AG08396 (cell line): ENCODE measurements at places on chromosomes 5 and 9.
A peak's percentile ranks its signal among the peaks of the same experiment; 100 is the strongest.

- DNase-seq: no peak
These were observed 946 bp upstream of the LTC4S start for GRCh38 chr5:179792612-179793467.

GRCh38 chr9:72827950-72828731 lies 124.7 kb downstream of the ALDH1A1 start:
- no peak for DNase-seq

DNA sequence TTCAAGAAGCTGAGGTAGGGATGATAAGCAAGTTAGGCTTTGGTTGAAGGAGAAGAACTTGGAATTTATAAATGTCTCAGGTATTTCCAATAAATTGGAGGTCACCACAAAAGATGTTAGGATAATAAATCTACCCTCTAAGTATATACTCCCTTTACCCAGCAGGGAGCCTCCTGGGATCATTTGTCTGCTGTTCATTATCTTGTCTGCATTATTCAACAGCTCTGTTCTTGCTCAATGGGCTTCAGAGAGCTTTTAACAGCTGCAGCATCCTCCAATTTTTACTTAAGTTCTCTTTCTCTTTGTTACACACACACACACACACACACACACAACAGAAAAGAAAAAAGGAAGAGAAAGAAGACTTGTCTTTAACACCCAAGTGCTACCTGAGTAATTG lies 51.7 kb upstream of the VPS13A start:
- no peak for DNase-seq

DNA sequence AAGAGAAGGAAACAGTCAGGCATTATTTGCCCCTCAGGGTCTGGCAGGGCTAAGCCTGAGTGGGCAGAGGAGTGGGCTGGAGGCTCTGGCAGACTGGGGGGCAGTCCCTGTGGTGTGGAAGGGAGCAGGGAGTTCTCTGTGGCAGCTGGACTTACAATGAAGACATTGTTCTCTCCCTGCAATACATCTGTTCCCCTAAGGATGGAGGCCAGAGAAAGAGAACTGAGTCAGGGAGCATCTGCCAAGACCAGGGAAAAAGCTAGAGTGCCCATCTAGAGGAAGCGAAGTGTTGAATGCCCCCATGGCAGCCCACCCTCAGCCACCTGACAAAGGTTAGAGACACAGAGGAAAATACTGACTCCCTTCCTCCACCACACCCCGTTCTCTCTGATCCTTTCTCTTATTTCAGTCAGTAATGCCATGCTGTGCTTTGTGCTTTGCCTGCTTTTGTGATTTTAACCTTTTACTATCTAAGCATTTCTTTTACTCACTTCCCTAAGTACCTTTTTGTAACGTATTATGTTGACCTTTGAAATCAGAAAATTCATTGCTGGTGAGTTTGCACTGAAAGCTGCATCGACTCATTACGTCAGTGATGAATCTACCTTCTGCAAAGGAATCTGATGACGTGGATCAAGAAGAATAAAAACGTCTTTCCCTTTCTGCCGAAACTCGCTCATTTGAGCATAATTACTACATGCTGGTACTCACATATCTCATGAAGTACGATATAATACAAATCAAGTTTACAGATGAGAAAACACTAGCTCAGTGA lies 76.0 kb downstream of the ACTL7B start:
- DNase-seq: no peak

DNA sequence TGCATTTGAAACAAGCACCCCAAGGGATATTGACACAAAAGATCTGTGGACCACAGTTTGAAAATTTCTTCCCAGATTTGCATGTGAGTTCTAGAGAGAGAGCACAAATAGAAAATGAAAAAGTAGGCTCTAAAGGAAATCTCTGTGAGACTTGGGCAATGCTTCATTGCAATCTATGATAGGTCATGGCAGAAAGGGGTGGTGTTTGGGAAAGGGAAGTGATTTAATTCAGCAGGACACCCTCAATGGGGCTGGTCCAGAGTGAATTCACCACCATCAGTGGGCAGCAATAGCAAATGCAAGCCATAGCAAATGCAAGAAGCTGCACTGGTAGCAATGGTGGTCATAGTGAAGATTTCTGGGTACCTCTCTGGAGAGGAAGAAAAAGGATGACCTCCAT lies 58.1 kb downstream of the ANKRD55 start:
- DNase-seq: no peak

- DNase-seq: no peak
These were observed 3.8 kb downstream of the SOX30 start for GRCh38 chr5:157648275-157648990.

- no peak for DNase-seq
These were observed 85.3 kb downstream of the BARX1 start for GRCh38 chr9:93869863-93870262.

- DNase-seq: no peak
These were observed 50.6 kb downstream of the NREP start for GRCh38 chr5:111706345-111706744.

- DNase-seq: peak; percentile 61
These were observed 69.0 kb upstream of the XPA start for GRCh38 chr9:97766092-97766491.

- no peak for DNase-seq
These were observed 49.5 kb downstream of the AGXT2 start for GRCh38 chr5:34998058-34998789.

GRCh38 chr9:26296910-26297572 lies 595.6 kb downstream of the CAAP1 start:
- no peak for DNase-seq

GRCh38 chr5:171295801-171296200 lies 13.2 kb upstream of the TLX3 start:
- DNase-seq: no peak

DNA sequence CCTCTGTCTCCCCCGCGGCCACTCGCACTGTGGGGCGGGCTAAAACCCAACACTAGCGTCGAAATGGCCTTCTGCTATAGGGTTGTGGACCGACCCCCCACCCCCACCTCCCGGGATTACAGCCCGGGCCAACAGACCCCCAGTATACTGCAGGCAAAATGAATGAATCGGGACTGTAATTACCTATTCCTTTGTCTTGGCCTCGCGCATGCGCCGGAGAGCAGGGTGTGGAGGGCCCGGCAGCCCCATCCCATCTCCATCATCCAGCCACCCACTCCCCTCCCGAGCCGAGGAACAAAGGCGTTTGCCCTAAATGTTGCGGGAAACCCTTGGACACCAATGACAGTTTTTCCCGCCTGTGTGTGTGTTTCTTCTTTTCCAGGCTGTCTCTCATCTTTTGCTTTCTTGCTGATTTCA lies 1.6 kb downstream of the BASP1 start:
- DNase-seq: peak; percentile 44

GRCh38 chr5:42057254-42057690 lies 132.2 kb downstream of the FBXO4 start:
- DNase-seq: peak; percentile 36

- no peak for DNase-seq
These were observed 7.4 kb downstream of the BSPRY start for GRCh38 chr9:113356686-113357292.

GRCh38 chr5:13478831-13479465 lies 465.5 kb downstream of the DNAH5 start:
- DNase-seq: peak; percentile 55

DNA sequence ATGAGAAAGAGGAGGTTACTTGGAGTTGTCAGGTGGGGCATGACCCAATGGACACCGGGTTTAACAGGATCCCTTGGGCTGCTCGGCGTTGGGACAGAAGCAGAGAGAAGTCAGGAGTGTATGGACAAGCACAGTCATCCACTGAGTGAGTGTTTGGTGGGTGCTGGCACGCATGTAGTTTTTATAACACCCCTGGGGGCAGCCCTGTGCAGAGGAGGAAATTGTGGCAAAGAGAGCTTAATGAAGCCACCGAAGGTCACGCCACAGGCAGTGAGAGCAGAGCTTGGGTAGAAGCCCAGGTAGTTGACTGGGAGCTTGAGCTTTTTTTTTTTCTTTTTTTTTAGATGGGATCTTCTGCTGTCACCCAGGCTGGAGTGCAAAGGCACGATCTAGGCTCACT lies 43.2 kb upstream of the IER5L start:
- DNase-seq: no peak

GRCh38 chr9:120876842-120877240 lies at the start of gene PHF19:
PHF19 (minus strand) TSS chr9:120877188; CDS start chr9:120874741, 2,447 bp downstream.
- peak; percentile 78 for DNase-seq

GRCh38 chr5:54895816-54896341 lies 89.5 kb downstream of the ESM1 start:
- peak; percentile 39 for DNase-seq

DNA sequence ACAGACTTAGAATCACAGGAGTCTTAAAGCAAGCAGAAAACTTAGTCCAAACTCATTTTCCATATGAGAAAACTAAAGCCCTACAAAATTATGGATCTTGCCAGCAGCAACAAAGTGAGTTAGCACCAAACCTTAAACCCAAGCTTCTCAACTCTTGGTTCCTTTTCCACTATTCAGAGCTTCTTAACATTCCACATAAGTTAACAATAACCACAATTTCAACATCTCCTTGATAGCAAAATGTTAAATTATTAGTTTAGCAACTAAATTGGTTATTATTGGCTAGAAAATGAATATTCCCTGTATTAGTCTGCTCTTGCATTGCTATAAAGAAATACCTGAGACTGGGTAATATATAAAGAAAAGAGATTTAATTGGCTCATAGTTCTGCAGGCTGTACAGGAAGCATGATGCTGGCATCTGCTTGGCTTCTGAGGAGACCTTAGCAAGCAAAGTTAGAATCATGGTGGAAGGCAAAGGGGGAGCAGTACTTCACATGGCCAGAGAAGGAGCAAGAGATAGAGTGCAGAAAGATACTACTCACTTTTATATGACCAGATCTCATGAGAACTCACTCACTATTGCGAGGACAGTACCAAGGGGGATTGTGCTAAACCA lies 26.2 kb upstream of the ARSB start:
- no peak for DNase-seq

DNA sequence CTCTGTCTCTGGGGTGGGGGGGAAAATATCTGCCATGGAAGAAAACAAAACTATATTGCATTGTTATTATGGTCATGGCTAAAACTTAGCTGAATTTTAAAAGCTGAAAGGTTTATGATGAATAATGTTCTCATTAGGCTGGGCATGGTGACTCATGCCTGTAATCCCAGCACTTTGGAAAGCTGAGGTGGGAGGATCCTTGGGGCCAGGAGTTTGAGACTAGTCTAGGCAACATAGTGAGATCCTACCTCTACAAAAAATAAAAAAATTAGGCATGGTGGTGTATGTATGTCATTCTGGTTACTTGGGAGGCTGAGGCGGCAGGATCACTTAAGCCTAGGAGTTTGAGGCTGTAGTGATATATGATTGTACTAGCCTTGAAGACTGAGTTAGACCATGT lies 44.5 kb downstream of the IPO11 start:
- no peak for DNase-seq

GRCh38 chr5:57028161-57028560 lies 76.2 kb upstream of the MIER3 start:
- no peak for DNase-seq

DNA sequence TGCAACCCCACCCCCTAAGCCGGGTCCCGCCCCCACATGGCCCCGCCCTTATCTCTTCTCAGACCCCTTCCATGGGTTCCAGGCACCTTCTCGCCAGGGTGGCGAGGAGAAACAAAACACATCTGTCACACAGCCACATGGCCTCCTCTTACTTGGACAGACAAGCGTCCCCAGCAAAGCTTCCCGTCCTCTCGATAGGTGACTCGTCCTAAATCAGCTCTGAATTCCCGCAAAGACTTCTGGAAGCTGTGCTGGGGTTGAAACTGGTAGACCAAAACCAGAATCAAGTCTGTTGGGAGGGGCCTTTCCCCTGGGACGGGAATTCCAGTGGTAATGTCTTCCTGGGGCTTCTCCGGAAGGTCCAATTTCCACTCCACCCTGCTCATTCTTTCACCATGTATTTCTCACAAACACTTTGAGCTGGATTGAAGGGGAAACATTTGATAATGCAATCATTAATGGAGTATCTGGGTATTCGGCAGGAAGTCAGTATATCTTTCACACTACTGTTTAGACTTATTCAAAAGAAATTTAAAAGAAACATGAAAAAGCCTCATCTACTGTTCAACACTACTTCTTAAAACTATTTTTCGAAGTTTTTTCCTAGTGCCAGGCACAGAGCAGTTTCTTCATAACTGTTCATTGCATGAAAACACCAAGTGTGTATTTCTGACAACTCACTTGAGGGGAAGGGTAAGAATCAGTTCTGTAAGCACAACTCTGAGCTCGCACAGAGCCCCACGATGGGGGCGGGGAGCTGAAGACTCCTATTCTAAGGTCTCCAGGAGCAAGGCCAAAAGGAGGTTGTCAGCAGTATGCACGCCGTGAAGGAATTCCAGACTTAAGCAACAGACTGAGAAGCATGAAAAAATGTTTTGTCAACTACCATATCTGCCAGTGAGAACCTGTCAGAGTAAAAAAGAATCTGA lies 644 bp upstream of the CTNNAL1 start:
- peak; percentile 50 for DNase-seq

- DNase-seq: no peak
These were observed 52.6 kb downstream of the SAR1B start for GRCh38 chr5:134580001-134580460.

- peak; percentile 91 for DNase-seq
These were observed 35.6 kb upstream of the ATP6V1G1 start for GRCh38 chr9:114551750-114552685.

GRCh38 chr5:1184481-1184880 lies 16.9 kb upstream of the SLC6A19 start:
- no peak for DNase-seq

GRCh38 chr5:164336906-164337305 lies 831.5 kb downstream of the MAT2B start:
- DNase-seq: no peak

DNA sequence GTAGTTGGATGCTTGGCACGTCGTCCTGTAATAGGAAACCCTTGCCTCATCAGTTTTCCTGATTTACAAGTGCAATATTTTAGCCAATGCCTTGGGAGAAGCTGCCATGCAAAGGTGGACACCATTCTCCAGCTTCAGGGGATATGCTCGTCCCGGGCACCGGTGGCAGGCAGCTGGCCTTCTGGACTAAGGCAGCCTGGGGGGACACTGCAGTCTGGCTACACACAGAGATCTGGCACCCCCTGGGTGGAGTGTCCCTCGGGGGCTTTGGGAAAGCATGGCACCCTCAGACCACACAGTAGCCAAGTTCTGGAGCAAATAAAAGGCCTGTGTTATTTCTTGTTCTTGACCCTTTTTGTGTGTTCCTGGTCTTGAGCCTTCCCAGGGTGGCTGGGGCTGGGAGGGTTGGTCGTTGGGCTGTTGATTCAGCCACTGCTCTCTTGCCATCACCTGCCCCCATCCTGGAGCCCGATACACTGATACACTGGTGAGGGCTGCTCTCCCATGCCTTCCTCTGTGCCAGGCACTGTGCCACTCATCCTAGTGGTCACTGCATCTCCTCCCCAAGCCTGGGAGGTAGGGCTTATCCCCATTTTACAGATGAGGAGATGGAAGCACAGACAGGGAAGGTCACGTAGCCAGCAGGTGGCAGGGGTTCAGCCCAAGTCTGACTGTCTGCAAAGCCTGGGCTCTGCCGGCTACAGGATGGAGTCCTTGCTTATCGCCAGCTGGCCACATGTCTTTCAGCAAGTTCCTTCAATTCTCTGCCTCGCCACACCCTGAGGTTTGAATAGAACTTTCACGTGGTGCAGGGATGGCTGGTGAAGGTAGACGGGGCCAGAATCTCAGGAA lies 134.1 kb downstream of the RGS3 start:
- no peak for DNase-seq
